Ovary (tissue), 10 donors: ENCODE measurements at places on chromosomes 6 and 20.

GRCh38 chr6:168575346-168576098 is 134.5 kb downstream of the SMOC2 start:
- no peak for DNase-seq

GRCh38 chr20:62807444-62808210 is 3.0 kb downstream of the OGFR start:
- no peak for DNase-seq

GRCh38 chr6:90494067-90494780 is 92.6 kb downstream of the MAP3K7 start:
- DNase-seq: no peak

DNA sequence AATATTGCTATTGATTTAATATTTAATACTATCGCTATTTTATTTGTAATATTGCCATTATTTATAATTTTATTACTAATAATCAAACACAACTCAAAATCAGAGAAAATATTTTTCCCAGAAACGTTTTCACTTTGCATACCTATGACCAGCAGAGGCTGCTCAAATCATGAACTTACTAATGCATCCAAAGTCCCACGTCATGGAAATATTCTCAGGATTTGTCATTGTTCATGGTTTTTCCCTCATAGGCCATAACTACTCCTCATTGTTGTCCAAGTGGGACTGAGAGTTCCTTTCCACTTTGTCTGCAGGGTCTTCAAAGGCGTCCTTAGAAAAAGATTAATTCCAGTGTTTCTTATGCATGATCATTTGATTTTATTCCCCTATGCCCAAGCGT is 344.8 kb downstream of the THBS2 start:
- no peak for DNase-seq

DNA sequence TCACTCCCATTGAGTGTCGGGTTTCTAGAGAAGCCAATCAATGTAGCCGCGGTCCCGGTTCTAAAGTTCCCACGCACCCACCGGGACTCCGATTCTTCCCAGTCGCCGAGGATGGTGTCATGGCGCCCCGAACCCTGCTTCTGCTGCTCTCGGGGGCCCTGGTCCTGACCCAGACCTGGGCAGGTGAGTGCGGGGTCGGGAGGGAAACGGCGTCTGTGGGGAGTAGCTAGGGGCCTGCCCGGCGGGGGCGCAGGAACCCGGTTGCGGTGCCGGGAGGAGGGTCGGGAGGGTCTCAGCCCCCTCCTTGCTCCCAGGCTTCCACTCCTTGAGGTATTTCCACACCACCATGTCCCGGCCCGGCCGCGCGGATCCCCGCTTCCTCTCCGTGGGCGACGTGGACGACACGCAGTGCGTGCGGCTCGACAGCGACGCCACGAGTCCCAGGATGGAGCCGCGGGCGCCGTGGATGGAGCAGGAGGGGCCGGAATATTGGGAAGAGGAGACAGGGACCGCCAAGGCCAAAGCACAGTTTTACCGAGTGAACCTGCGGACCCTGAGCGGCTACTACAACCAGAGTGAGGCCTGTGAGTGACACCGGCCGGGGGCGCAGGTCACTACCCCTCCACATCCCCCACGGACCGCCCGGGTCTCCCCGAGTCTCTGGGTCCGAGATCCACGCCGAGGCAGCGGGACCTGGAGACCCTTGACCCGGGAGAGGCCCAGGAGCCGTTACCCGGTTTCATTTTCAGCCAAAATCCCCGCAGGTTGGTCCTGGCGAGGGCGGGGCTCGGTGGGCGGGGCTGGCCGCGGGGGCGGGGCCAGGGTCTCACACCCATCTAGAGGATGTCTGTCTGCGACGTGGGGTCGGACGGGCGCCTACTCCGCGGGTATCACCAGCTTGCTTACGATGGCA is 35.2 kb upstream of the HLA-G start:
- peak; percentile 53 for DNase-seq
